ENCODE measurements at places on chromosomes 16 and 17.

GRCh38 chr17:61066062-61066461, 333.6 kb upstream of the TBX2 start:
- DNase-seq, result no peak

GRCh38 chr16:23537390-23537789, 19.8 kb downstream of the EARS2 start:
- DNase-seq, result no peak

DNA sequence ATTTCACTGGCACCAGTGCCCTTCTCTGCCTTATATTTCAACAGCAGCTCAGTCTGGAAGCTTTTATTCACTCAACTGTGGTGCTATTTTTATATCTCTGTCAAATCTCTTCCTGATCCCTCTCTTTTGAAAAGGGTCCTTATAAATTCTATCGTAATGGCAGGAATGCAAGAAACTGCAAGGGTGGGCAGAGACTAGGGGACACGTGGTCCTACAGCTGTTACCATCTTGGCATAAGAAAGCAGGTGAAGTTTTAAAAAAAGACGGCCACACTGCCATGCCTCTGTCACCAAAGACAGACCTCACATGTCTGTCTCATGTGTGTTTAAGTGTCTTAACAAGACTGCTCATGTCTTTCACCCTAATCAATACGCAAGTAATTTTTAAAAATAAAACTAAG, 368.4 kb upstream of the CDH11 start:
- DNase-seq, result no peak

DNA sequence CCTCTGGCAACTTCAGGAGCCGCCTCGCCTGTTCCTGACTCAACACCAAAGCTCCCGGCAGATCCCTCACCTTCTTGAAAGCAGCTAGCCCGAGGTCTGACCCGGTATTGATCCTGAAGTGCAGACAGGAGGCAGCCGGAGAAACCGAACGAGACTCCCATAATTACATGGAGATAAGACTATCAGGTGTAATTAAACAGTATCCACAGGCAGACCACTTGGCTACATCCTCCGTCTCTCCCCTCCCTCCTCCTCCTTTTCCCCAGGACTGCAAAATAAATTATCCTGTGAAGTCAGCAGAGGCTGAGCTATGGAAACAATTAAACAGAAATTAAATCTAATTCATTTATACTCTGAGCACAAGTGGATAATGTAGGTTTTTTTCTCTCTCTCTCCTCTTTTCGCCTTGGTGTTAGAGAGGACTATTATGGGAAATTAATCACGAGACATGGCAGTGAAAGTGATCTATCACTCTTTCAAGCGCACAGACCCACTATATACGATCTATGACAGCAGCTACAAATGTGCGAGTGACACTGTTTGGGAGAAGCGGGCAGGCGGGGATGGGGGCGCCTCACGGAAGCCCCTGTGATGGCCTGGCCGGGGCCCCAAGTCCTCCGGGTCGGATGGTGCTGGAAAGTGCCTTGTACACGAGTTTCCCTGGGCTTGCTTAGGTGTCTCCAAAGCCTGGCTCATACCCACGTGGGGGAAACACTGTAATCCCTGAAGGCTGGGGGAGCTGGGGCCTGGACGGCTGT, 92.8 kb downstream of the RBFOX3 start:
- DNase-seq, result no peak

DNA sequence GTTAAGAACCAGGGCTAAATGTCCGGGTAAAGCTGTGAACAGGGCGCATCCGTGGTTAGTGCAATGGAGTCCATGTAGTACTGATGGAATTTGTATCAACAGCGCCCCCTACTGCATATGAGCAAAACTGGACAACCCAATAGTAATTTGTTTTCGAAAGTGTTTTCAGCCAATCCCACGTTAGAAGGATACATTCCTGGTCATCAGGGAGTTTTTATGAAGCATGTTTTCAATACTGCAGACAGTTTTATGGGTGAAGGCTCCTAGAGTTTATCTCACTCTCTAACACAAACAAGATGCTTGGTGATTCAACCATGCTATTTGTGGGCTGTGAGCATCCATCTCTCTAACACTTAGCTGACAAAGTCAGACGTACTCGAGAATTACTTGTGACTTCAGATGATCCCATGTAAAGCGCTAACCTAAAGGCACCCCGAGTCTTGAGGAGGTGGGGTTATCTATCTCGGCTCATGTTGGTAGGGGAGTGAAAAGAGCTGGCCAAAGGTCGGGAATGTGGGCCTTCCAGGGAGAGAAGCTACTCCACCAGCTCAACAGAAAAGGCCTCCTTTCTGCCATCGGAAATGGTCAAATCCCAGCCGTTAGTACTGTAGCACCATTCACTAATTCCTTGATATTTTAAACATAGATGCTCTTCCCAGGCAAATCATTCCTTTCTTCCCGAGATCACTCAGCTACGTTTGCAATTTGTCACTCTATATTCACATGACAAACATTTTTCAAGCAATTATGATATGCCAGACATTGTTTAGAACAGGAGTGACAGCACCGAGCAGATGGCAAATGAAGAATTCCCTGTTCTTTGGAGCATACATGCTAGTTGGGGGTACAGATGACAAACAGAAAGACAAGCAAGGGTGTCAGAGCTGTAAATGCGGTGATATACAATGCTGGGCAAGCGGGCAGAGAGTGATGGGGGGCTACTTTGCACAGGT, 46.9 kb upstream of the HNF1B start:
- DNase-seq, result no peak

GRCh38 chr16:50705436-50706110, 12.2 kb downstream of the NOD2 start:
- DNase-seq, result no peak

- no peak for DNase-seq
These were observed 10.9 kb downstream of the ZNF18 start for GRCh38 chr17:11986179-11986941.

DNA sequence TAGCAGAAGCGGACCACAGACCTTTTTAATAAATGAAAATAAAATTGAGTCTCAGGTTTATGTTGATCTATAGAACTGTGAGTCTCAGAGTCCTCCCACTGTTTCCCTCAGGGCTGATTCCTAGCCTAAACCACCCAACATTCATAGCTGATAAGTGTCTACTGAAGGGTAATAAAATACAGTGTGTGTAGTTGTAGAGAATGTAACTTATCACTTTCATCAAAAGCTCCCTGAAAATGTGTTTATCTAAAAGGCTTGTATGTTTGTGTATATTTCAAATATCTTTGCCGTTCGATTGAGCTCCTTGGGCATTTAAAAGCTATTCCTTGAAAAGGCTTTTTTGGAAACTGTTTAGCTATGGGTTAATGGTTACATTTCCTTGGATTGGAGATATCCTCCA, 740.3 kb upstream of the SOX9 start:
- no peak for DNase-seq

- no peak for DNase-seq
These were observed 70.1 kb upstream of the HAS3 start for GRCh38 chr16:69035375-69035774.

- no peak for DNase-seq
These were observed 13.9 kb upstream of the OR1F1 start for GRCh38 chr16:3173892-3174617.

- no peak for DNase-seq
These were observed 1.5 kb downstream of the MINK1 start for GRCh38 chr17:4834681-4835020.
